ENCODE measurements at places on chromosomes 5 and 9.

GRCh38 chr9:81445331-81445921 is 243.9 kb downstream of the TLE1 start:
- no peak for DNase-seq

DNA sequence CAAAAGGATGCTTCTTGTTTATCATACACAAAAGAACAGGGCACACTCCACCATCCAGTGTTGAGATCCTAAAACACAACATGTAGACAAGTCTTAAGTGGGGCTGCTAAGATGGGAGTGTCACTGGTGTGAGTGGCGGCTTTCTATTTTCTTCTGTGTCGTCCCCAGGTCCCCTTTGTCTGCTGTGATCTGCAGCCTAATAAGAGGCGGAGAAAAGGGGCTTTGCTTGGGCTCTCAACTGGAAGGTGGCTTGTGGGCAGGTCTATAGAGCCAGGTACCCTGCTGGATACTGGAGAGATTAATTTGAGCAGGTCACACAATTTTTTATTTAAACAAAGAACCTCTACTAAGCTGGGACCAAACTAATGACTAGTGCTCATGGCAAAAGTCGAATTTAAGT is 126.1 kb upstream of the SAP30L start:
- DNase-seq = no peak

DNA sequence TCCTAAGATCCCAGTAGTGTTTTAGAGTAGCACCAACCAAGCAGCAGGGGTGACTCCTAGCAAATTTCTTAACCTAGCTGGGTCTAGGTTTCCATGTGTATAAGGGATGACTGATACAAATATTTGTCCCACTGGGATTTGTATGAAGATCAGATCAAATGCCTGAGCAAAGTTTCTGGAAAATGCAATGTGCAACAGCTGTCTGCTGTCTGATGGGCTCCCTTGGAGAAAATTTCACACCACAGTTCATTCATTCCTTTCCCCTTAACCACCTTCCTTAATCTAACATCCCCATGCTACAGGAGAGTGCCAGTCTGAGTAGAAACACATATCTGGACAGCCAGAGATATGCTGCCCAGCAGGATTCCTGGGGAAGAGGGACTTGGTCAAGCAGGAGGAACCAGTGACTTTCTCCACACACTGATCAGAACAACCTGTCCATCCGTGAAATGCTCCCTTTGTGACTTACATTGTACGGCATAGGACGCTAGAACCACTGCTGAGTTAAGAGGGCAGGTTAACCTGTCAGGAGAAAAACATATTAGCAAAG is 53.3 kb downstream of the PTPN3 start:
- no peak for DNase-seq

DNA sequence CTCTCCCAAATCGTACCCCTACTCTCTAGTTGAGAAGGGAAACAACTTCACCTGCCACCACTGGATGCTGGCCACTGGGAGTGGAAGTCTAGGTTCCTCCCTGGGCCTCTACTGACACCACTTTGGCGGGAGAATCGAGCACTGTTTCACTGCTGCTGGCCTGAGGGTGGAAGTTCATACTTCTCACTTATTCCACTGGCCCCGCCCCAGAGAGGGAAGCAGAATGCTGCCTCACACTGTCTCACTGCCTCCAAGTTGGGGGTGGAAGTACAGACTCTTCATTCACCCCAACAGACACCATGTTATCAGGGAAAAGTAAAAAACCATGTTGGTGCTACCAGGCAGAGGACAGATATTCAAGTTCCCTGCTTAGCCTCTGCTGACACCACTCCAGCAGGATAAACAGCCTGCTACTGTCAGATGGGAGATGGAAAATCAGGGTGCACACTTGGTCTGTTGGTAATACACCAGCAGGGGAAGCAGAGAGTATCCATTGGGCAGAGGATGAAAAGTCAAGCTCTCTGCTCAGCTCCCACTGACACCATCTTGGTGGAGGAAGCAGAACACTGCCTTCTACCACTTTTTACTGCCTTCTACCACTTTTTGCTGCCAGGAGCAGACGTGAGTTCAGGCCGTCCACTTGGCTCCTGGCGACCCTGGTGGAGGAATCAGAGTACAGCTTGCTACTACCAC is 159.4 kb downstream of the SIL1 start:
- peak; percentile 4 for DNase-seq

DNA sequence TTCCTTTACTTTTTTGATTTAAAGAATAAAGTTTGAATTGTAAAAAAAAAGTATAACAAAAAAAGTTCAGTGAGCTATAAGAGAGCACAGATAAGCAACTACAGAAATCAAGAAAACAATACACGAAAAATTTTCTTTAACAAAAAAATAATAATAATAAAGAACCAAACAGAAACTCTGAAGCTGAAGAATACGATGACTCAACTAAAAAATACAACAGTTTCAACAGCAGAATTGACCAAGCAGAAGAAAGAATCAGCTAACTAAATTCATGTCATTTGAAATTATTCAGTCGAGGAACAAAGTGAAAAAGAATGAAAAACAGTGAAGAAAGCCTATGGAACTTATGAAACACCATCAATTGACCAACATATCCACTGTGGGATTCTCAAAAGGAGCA is 177.7 kb downstream of the NDUFS4 start:
- no peak for DNase-seq

- no peak for DNase-seq
Measured at GRCh38 chr5:153122403-153122802, 368.1 kb upstream of the GRIA1 start.

DNA sequence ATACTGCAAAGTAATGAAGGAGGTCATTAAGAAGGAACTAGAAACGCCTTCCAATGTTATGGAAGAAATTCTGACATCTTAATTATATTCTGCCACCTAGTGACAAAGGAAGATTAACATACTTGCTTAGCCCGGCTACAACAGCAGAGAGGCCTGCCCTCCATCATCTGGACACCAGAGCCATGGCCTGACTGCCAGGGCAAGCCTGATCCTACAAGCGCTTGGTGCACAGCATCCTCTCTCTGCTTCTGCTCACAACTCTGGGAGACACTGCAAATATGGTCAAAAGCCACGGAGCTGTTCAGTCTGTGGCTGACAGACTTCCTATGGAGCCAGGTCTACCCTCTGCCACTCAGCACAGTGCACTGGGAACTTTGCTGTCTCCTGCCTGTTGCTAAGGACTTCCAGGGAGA is 87.3 kb upstream of the SLC44A1 start:
- DNase-seq = peak; percentile 76

GRCh38 chr9:7229571-7229970 is 471.8 kb downstream of the KDM4C start:
- DNase-seq = no peak

GRCh38 chr9:125854553-125855275 is 107.5 kb downstream of the PBX3 start:
- DNase-seq = no peak

GRCh38 chr9:105244734-105245028 is 230 bp downstream of the SLC44A1 start:
- DNase-seq = no peak

GRCh38 chr5:133688391-133688790 is 76.0 kb upstream of the FSTL4 start:
- DNase-seq = no peak

- DNase-seq = no peak
Measured at GRCh38 chr9:97980918-97981845, 2.0 kb upstream of the ANP32B start.

- DNase-seq = peak; percentile 66
Measured at GRCh38 chr9:114538241-114538640, 33.0 kb upstream of the WHRN start.

DNA sequence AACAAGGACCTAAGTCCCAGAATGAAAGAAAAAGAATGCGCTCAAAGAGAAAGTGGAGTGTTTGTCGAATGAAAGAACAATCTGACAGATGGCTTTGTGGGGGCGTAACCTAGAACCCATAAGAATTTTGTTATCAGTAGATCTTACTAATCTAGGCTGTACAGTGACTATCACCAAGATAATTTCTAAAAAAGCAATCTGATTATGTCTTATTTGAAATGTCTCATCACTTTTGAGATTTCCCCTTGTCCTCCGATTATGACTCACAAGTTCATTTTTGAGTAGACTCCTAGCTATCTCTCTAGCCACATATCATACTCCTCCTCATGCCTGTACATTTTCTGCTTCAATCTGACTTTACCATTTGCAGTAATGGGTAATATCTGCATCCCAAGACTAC is 135.6 kb upstream of the SMARCA2 start:
- no peak for DNase-seq

- DNase-seq = no peak
Measured at GRCh38 chr5:15234911-15235310, 265.1 kb upstream of the FBXL7 start.

- no peak for DNase-seq
Measured at GRCh38 chr5:8258801-8259200, 389.9 kb downstream of the MTRR start.

GRCh38 chr9:101601904-101602765 is 7.4 kb upstream of the PPP3R2 start:
- DNase-seq = peak; percentile 67

DNA sequence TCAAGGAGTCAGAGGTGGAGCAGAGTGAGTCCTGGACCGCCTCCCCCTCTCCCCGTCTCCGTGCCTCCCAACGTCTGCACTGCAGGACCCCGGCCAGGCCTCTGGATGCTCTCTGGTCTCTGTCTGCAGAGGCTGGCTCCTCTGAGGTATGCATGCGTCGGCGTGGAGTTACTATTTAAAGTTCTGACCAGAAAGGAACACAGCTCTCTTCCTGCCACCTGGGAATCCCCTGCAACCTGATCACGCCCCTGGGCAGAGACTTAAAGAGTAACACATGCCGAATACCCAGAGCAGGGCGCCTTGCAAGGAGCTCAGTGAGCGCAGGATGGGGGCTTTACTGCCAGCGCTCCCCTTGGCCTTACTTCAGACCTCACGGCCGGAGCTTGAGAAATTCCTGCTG is 16.0 kb downstream of the ANXA6 start:
- DNase-seq = peak; percentile 37

DNA sequence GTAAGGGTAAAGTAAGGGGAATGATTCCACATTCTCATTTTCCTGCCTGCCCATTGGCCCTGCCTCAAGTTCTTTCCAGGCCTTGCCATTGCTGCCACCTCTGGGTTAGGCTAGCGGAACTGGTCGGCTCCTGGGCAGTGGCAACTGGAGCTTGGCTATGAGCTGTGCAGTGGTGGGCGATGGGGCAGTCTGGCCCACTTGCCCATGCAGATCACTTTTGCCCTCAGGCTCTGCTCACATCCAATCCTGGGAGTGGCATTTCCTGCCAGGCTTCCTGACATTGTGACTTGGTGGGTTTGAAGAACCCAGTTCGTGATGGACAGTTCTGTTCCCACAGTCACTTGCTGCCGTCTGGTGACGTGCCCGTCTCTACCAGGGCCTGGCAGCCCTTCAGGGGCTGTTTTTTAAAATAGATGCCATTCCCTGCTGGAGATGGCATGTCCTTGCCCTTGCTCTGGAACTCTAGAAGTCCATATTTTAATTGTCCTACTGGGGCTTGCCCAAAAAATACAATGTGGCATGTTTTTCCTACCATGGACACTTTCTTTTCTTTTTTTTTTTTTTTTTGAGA is 86.1 kb downstream of the FGF18 start:
- no peak for DNase-seq

DNA sequence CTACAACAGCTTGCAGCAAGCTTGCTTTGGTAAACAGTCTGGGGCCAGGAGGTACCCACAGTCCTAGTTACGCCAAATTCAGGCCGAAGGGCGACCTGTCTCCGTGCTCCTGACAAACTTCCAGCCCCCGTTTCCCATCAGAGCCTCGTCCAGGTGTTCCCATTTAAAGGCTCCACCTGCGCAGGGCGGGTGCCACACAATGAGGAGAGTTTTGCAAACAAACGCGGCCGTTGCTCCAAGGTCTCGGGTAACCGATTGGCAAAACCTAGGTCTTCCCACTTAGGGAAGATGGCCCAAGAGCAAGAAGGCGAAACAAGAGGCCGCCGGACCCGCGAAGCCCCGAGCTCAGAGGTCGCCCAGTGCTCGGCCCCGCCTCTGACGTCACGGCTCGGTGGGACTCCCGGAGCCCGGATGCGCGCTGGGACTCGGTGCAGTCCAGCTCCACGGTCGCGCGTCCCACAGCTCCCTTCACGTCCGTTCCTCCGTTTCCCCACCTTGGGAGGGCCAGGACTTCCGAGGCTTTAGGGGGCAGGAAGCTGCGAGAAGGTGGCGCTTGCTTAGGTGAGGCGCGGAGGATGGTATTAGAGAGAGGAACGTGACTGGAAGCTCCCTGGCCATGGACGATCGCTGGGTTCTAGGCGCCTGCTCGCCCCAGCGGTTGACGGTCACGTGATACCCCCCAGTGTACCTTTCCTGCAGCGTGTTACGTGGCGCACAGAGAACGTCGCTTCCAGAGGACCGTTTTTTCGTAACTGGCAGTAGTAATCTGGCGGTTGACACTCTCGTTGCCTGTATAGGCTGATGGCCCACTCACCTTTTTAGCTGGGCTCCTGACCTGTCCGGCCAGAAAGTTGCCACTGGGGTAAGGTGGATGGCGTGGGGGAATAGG is 41.8 kb upstream of the KDM4C start:
- peak; percentile 41 for DNase-seq

DNA sequence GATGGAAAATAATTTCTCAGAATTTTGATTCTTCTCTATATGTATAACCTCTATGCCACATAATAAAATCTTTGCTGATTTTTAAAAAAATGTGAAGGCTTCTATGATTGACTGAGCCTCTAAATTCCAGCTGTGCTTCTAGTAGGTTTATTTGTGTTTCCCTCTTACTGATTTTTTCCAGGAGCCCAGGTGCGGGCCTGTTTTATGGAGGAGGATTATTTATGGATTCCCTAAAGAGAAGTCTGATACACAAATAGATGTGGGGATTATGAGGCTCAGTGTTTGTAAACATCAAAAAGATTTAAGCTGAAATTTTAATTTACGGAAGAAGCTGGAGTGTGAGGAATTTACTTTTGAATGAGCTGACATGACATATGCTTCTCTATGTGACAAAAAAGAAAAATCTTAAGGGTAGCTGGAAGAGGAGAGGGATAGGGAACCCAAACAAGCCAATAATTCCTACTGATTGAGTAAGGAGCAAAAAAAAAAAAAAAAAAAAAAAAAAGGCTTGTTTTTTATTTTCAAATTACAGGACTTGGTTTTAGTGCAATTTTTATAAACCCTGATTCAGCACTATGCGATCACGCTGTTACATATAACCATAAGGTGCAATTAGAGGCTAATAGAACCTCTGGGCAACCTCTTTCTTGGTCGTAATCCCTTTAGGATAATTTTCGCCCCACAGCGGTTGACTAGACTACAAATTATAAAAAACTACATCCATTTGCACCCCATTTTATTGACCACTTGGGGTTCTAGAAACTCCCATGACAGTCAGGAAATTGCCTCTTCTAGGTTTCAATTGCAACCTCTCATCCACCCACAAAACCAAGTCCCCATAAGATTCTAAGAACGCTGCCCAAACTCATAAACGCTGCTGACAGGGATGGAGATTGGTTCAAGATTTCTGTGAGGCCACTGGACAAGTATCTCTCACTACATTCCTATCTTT is 44.4 kb upstream of the RAI14 start:
- no peak for DNase-seq

- no peak for DNase-seq
Measured at GRCh38 chr5:159161361-159162214, 47.8 kb downstream of the RNF145 start.

DNA sequence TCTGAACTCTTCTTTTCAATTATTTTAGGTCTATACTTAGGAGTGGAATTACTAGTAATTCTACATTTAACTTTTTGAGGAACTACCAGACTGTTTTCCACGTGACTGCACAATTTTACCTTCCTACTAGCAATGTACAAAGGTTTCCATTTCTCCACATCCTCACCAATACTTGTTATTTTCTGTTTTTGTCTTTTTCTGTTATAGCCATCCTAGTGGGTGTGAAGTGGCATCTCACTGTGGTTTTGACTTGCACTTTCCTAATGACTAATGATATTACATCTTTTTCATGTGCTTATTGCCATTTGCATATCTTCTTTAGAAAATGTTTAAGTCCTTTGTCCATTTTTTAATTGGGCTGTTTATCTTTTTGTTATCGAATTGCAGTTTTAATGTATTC is 136.9 kb upstream of the EGFLAM start:
- no peak for DNase-seq

All from NAMALWA (cell line).